ENCODE measurements at places on chromosomes 11 and 22. TPM values are rescaled to one million over a fixed set of nuclear protein-coding genes. Genes with fewer than 3 reads are reported as not detected.

The IGSF9B gene
- total RNA-seq: 44.1 TPM

The DGKZ gene
- 77.1 TPM for total RNA-seq

The PIWIL4 gene
- total RNA-seq: 0.66 TPM

The CLMP gene
- 3.4 TPM for total RNA-seq

GRCh38 chr22:48044487-48045060 lies 1282.1 kb downstream of the TBC1D22A start:
- DNase-seq: no peak

DNA sequence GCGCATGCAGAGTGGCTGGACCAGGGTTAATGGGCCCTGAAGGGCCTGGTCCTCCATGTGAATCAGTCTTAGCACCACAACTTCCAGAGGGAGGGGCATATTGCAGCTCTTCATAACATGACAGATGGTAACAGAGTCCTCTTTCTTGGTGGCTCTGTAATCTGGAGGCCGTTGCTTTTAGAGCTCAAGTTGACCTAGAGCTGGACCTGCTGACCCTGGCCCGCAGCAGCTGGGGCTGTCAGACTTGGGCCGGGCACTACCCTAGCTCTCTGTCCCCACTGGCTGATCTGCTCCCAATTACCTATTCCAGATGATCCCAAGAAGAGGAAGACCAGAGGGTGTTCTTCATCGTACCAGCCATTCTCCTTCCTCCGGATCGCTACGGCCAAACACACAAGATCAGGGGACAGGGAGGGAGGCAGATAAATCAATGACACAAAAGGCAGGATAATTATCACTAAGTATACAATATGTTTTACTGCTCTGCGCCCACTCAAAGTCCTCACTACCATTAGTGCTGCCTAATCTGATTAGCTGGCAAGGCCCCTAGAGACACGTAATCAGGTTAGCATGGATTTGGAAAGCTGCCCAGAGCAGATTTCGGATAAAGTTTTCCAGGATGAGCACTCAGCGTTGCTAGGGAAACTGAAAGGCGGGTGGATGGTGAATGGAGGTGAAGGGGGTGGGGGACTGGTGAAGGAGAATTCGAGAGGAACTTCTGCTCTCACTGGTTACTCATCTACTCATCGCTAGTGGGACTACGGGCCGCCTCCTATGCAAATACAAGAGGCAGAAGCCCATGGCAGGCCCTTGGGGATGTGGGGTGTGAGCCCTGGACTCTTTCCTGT lies 64.5 kb upstream of the PHOX2A start:
- DNase-seq: no peak

DNA sequence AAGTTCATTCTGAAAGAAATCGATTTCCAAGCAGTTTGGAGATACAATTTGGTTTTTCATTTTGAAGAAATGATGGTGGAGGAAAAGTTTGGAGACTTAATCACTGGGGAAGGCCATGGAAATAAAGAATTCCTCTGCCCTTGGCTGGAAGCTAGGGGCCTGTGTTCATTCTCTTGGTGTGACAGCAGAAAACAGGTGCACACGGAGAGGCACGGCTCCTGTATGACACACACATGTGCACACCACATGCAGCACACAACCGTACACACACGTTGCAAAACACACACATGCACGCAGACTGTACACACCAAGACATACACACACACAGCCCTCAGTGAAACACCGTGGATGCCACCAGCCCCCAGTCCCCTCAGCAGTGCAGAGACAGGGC lies 64.2 kb downstream of the CYTH4 start:
- no peak for DNase-seq

GRCh38 chr11:2766166-2766565 lies 66.4 kb upstream of the KCNQ1OT1 start:
- no peak for DNase-seq

- no peak for DNase-seq
Observed at GRCh38 chr11:5815534-5815933, 6.8 kb downstream of the OR52N2 start.

DNA sequence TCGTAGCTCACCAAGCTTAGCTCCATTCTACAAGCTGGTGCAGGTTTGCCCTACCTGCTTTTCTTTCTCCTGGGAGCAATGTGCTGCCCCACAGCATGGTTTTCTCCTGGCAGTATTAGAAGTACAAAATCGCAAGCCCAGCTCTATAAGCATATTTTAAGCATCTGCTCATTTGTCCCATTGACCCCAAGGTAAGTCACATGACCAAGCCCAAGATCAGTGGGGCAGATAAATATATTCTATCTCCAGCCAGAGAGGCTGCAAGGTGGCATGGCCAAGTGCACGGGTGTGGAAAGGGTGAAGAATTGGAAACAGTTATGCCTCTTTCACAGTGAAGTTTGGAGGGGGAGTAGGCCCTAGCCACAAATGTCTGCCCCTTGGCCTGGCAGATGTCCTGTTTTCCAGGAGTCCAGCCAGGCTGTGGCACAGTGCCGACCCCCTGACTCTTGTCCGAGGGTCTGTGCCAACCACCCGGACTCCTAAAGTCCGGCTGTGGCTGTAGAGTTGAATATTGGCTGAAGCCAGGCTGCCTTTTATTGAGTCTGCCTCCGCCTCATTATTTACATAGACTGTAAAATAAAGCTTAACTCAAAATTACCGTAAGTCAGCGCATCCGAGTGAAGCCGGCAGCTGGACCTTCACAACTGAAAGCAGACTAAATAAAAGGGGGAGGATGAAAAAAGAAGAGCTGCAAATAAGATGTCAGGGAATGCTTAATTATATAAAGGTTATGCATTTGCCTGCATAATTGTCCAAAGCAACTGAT lies 165.7 kb downstream of the COMMD9 start:
- no peak for DNase-seq

- no peak for DNase-seq
Observed at GRCh38 chr11:75598264-75598663, 36.2 kb downstream of the SERPINH1 start.

GRCh38 chr22:48664586-48664985 lies 1163.1 kb downstream of the BRD1 start:
- DNase-seq: no peak

All from left ventricle myocardium inferior (tissue), 1 donor.